ENCODE measurements at places on chromosomes 4 and X. TPM values are rescaled to one million over a fixed set of nuclear protein-coding genes. Genes with fewer than 3 reads are reported as not detected.

BOD1L1 gene
- total RNA-seq, result 15.5 TPM

ADAMTS3 gene
- 1.1 TPM for total RNA-seq

MAGEA12 gene
- total RNA-seq, result not detected

SLC2A9 gene
- 11.5 TPM for total RNA-seq

ASB5 gene
- not detected for total RNA-seq

NHSL2 gene
- total RNA-seq, result 0.81 TPM

FGD1 gene
- 6.5 TPM for total RNA-seq

PTTG2 gene
- total RNA-seq, result not detected

PLXNA3 gene
- total RNA-seq, result 16.4 TPM

ELF4 gene
- total RNA-seq, result 9.2 TPM

SRPX gene
- 1,799 TPM for total RNA-seq

MMRN1 gene
- total RNA-seq, result 2.0 TPM

ART3 gene
- not detected for total RNA-seq

DCAF8L2 gene
- total RNA-seq, result not detected

MSX1 gene
- total RNA-seq, result 0.65 TPM

FAM9B gene
- total RNA-seq, result not detected

SLC7A11 gene
- total RNA-seq, result 18.6 TPM

CXCL10 gene
- not detected for total RNA-seq

HTN1 gene
- not detected for total RNA-seq

LDOC1 gene
- total RNA-seq, result 11.2 TPM

ZFP42 gene
- total RNA-seq, result not detected

UGT2B11 gene
- total RNA-seq, result not detected

MAGEB10 gene
- total RNA-seq, result not detected

NDST3 gene
- total RNA-seq, result not detected

PTCHD1 gene
- total RNA-seq, result not detected

ADRA2C gene
- not detected for total RNA-seq

NXF2B gene
- total RNA-seq, result not detected

F9 gene
- total RNA-seq, result not detected

CXCL11 gene
- total RNA-seq, result not detected

GAK gene
- total RNA-seq, result 67.9 TPM

PABPC1L2B gene
- not detected for total RNA-seq

GAGE12H gene
- not detected for total RNA-seq

Data from cardiac atrium fibroblast (primary cell).